ENCODE measurements at places on chromosomes 13 and 19.

GRCh38 chr19:6161271-6161850, 25.9 kb downstream of the ACSBG2 start:
- DNase-seq: peak; percentile 77

DNA sequence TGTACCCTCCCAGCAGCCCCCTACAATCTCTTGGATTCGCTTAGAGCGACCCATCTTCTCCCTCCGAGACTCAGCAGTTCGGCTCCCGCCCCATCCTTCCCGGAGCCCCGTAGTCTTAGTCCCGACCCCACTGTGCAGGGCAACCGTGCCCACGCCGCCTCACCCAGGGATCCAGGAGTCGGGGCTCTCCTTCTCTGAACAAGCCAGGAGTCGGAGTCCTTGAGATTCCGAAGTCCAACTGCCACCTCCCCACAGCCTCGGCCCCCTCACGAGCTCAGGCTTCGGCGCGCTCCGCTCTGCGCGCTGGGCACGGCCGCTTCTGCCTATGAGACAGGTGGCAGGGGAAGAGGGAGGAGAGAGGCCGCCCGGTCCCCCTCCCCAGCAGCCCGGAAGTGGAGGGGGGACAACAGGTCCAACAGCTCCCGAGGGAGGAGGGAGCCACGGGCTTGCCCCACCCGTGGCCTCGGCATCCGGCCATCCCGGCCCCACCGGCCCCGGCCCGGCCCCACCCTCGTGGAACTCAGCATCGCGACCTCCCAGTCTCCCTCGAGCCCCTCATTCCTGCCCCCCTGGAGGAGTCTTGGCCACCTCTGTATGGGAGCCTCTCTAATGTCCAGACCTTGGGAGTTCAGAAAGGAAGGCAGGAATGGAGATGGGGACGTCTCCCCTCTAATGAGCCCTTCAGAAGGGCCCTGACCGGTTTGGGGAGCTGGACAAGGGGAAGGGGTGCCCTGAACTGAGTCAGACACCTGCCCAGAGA, at the start of gene PHLDB3:
PHLDB3 (minus strand) TSS at position 321 of the 760 bp plus-strand sequence. CDS start 628 bp downstream, outside the sequence.
- DNase-seq: no peak

- DNase-seq: no peak
Measured at GRCh38 chr13:32589471-32589870, 3.2 kb downstream of the PDS5B start.

DNA sequence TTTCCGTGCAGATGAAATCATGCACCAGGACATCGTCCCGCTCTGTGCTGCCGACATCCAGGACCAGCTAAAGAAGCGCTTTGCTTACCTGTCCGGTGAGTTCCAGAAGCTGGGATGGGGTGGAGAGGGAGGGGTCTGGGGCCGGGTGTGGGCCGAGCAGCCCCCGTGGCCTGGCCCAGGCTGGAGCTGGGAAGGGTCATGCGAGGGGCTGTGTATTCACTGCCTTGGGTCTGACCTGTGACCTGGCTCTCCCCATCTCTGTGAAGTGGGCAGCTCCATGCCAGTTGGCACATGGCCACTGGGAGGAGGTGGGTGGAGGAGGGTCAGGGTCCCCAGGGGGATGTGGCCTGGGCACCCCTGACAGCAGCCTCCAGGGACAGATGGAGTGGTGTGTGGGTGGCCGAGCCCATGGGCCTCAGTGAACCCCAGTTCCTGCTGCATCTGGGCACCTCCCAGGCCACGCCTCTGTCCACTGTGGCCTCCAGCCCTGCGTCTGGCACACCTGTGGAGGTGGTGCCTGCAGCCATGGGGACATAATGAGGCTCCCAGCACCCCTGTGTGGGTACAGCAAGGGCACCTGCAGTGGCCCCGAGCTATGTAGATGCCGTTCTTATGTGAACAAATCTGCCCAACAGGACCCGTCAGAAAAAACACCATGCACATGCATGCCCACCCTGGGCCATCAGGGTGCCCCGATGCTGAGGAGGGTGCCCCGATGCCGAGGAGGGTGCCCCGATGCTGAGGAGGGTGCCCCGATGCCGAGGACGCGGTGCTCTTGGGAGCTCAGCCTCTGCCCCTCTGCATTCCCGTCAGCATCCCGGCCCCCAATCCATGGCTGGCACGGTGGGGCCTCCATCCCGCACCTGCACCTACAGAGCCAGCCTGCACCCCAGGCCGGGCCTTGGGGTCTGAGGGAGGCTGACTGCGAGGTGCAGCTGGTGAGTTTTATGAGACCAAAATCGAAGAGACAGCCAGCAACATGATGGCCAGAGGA, 46.0 kb downstream of the MCF2L start:
- no peak for DNase-seq

- DNase-seq: no peak
Measured at GRCh38 chr19:39728040-39728439, 9.8 kb downstream of the CLC start.

- no peak for DNase-seq
Measured at GRCh38 chr13:42275098-42275471, 3.1 kb downstream of the AKAP11 start.

- no peak for DNase-seq
Measured at GRCh38 chr19:6524311-6524710, 6.5 kb upstream of the TNFSF9 start.

DNA sequence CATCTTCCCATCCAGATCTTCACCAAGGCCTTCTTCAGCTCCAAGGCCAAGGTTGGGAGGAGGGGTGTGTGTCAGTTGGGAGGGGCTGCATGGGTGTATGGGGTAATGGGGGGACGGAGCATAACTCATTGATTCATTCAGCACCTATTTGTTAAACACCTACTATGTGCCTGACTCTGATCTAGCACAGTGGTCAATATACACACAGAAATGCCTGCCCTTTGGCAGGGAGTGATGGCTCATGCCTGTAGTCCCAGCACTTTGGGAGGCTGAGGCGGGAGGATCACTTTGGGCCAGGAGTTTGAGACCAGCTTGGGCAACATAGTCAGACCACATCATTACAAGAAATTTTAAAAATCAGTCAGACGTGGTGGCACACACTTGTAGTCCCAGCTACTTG, 19.2 kb upstream of the SPACA4 start:
- DNase-seq: no peak

GRCh38 chr19:32404213-32404932, 1.2 kb upstream of the DPY19L3 start:
- DNase-seq: no peak

- no peak for DNase-seq
Measured at GRCh38 chr19:51196181-51196580, 28.7 kb upstream of the CD33 start.

DNA sequence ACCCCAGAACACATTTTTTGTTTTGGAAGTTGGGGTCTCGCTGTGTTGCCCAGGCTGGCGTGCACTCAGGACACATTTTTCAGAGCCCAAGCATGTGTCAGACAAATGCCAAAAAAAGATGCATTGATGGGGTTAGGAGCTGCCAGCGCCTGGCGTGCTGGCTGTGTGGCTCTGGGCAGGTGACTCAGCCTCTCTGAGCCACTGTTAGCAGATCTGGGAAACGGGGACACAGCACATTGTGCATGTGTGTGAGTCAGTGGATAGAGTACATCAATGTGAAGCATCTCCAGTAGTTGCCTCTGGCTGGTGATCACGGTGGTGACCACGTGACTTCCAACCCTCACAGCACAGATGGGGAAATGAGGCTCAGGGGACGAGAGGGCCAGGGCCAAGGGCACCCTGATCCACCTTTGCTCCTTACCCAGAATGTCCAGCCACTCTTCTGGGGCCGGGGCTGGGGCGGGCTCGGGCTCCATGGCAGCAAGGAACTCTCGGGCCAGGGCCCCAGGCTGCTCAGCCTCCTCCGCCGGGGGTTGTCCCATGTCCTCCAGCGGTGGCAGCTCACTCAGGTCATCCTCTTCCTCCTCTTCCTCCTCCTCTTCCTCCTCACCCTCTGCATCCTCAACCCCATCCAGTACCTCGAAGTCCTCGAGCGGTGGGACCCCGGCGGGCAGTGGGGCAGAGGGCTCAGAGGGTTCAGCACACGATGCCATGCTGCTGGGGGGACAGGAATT, 1.9 kb downstream of the FKBP8 start:
- DNase-seq: no peak

- no peak for DNase-seq
Measured at GRCh38 chr19:51822325-51822724, 27.4 kb downstream of the FPR3 start.

GRCh38 chr13:47798194-47798593, 202.9 kb downstream of the SUCLA2 start:
- DNase-seq: no peak

DNA sequence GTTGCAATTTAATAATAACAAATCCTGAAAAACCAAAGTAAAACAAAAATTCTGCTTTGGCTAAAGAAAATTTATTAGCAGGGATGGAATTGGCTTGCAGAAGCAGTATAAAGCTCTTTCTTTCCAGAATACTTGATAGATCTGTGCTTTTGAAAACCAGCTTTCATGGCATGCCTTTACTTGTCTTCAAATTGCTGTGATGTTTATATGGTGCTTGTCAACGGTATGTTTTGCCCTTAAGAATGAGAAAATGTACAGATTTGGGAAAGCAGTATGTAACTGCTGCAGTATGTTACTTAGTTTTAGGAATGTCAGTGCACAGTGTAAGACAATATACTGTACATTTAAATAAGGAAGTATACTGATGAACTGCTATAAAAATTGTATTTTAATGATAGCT, 120.8 kb upstream of the PCDH20 start:
- no peak for DNase-seq

DNA sequence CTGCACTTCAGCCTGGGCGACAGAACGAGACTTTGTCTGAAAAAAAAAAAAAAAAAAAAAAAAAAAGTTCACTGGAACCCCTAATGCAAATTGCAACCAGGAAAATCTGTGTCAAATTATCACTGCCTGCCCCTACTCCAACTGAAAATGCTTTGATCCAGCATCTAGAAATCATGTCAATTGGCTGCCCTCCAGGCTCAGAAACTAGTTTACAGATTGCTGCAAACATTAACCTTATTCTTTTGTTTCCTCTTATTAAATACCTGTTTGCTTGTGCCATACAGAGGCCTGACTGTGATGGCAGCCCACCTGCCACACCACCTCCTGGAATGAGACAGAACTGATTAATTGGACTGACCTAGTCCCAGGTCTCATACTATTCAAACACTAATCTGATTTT, 18.6 kb upstream of the AKT2 start:
- no peak for DNase-seq

DNA sequence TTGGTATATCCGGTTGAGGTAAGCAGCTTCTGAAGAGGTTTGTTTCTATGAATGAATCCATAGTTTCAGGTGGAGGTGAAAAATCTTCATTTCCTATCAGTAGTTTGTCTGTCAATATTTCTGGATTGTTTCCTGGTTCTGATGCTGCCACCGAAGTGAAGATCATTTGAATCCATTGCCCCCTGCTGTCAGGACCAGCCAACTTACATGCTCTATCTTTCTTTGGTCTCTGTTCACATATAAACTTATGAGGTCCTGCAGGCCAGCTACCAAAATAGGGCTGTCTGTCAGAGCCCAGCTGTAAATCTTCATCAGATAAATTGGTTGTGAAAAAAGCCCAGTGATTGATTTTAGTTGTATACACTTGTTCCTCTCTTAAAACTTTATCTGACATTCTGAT, 15.2 kb upstream of the N4BP2L1 start:
- no peak for DNase-seq

- no peak for DNase-seq
Measured at GRCh38 chr13:114097212-114097892, 35.1 kb downstream of the RASA3 start.

DNA sequence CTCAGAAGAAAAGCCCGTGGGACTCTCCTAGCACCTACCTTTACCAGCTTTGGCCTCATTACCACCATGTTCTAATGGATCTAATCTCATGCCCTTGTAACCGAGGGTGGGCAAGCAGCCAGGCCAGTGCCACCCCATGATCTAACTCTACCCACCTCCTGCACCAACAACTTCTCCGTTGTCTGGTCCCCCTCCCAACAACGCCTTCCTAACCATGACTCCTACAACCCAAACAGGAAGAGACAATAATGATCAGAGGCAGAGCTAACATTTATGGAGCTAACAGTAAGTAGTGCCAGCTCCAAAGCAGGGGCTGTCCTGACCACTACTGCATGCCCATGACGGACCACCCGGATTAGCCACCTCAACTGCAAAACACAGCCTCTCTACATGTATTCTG, 3.5 kb downstream of the USP12 start:
- no peak for DNase-seq

- DNase-seq: peak; percentile 64
Measured at GRCh38 chr13:99307648-99308339, 595 bp upstream of the GPR183 start.

DNA sequence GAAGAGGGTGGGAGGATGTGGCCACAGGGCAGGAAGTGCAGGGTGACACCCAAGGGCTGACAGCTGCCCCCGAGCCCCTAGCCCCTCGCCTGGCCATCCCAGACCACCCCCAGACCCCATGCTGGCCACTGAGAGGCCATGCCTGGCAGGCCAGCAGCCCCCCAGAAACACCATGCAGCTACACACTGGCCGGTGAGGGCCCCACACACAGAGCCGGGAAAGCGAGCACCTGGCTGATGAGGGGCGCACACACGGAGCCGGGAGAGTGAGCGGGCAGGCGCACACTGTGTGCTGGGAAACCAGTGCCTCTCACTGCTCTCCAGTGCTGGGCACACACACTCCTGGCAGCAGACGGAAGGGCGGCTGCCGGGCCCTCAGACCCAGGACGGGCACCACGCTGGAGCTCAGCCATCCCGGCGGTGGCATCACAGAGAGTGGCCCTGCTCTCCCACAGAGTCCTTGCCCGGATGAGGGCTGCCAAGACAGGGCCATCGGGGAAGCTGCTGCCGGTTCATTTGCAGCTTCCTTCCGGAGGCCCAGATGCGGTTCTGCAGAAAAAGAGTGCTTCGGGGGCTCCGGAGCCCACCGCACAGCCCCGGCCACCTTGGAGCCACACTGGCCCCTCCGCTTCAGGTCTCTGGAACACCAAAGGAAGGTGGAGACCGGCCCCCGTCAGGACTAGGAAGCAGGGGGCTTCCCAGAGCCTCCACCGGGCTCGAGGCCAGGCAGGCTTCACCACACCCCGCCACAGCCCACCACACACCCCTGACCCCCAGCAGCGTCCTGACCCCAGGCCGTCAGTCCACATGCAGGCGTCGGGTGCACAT, 76.4 kb downstream of the SPACA7 start:
- DNase-seq: no peak

DNA sequence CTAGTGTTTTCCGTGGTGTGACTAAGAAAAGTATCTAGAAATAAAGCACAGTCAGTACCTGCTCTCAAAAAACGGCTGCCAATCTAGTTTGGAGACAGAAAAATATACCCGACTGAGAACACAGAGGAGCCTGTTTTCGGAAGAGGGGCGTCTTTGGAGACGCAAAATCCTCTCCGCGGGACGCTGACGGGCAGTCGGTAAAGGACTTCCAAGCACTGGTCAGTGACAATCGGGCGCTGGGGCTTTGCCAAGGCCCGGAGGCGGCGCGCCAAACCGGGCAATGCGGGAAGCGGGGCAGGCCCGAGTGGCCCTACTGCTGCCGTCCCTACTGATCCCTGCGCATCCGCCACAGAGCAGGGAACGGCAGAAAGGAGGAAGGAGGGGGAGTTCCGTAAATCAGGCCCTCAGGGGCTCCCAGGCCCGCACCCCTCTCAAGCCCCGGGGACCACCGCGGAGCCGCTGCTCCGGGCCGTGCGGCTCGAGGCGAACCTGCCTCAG, 588 bp upstream of the DPY19L3 start:
- no peak for DNase-seq
